ENCODE measurements at places on chromosomes 7 and 10.

GRCh38 chr10:70912556-70912955 is 24.2 kb upstream of the PCBD1 start:
- no peak for DNase-seq

DNA sequence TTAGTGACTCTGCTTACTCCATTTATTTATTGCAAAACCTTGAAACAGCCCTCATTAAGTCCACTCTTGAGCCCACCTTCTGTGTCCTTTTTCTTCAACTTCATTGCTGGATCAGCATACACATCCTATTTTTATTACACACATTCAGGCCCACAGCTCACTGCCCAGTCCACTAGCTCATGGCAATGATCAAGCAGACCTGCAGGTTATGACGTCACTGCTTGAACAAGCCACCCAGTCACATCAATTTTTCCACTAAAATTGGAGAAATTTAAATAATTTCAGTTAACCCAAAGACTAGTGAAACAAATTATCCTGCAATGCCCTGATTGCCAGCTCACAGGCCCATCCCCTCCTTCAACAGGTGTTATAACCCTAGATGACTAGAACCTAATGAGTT is 16.0 kb upstream of the STARD3NL start:
- DNase-seq = no peak

DNA sequence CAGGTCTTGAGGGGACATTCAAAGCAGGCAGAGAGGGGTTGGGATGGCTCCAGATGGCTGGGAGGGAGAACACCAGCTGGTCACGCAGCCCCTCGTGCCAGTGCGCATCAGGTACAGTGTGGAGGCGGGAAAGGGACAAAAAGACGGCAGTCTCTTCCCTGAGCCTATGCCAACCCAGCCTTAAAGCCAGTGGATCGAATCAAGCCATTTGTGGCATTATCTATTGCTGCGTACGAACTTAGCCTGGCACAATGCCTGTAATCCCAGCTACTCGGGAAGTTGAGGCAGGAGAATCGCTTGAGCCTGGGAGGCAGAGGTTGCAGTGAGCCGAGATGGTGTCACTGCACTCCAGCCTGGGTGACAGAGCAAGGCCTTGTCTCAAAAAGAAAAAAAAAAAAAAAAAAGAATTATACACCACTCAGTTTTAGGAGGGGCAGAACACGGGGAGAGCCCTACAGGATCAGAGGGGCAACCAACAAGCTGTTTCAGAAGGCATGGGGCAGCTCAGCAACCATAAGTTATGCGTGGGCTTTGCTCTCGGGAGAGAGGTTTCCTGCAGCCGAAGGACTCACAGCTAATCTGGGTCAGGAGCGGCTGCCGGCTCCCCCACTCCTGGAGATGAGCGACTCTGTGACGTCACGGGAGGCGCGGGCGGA is 356 bp upstream of the NDUFB2 start:
- peak; percentile 90 for DNase-seq

DNA sequence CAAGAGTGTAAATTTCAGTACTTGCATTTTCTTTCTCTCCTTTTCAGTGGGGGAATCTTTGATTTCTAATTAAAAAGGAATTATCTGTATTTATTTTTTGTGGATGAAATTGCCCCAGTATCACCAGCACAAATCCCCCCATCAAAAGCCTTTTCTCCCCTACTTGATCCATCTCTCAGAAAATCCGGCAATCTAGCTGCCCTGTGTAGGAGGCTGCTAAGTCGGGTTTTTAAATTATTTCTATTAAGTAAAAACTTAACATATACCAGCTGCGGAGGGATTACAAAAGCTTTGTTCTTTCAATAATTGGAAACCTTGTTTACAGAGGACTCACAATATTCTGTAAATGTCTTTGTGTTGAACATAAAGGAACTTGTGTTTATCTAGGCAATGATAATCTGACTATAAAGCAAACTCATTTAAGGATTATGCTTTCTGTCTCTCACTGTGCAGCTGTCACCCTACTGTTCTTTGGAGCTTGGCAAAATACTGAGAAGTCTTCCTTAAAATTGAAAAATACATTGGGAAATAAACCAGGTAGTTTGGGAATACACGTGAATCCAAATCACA is 177.4 kb upstream of the PRR15 start:
- no peak for DNase-seq

GRCh38 chr7:2520761-2521290 is 1.3 kb downstream of the LFNG start:
- no peak for DNase-seq

- DNase-seq = no peak
Observed at GRCh38 chr10:69904533-69904932, 102.8 kb downstream of the COL13A1 start.
